Islet precursor cell (in vitro differentiated cells): ENCODE measurements at places on chromosomes 3 and 15.

DNA sequence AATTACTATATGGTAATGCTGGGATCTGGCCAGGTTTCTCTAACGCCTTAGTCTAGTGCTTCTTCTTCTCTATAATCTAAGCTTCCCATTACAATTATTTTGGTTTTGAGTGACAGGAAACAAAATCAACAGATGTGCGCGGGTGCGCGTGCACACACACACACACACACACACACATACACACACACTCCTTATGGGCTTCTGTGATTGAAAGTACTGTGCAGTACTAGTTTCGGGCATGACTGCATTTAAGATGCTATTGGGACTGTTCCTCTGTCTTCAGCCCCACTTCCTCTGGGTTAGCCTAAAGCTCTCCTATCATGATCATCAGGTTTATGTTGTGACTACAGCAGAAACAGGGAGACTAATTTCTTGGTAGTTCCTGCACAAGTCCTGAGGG, 32.2 kb downstream of the EPHB1 start:
- DNase-seq = peak; percentile 42

GRCh38 chr3:169931747-169932520, 20.6 kb downstream of the SAMD7 start:
- DNase-seq = no peak

DNA sequence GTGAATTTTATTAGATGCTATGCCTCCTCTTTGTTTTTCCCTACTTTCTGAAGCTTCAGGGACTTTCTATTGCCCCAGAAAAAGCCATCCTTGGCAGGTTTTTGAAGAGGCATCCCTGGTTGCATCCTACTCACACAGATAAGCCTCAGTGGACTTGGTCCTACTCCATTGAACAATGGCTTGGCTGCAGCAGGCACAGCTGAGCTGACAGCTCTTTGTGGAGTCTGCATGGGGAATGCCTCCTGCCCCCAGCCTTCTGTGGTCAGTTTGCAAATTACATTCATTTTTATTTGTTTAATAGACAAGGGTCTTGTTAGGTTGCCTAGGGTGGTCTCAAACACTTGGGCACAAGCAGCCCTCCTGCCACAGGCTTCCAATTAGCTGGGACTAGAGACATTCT, 69.7 kb downstream of the NPAP1 start:
- no peak for DNase-seq

DNA sequence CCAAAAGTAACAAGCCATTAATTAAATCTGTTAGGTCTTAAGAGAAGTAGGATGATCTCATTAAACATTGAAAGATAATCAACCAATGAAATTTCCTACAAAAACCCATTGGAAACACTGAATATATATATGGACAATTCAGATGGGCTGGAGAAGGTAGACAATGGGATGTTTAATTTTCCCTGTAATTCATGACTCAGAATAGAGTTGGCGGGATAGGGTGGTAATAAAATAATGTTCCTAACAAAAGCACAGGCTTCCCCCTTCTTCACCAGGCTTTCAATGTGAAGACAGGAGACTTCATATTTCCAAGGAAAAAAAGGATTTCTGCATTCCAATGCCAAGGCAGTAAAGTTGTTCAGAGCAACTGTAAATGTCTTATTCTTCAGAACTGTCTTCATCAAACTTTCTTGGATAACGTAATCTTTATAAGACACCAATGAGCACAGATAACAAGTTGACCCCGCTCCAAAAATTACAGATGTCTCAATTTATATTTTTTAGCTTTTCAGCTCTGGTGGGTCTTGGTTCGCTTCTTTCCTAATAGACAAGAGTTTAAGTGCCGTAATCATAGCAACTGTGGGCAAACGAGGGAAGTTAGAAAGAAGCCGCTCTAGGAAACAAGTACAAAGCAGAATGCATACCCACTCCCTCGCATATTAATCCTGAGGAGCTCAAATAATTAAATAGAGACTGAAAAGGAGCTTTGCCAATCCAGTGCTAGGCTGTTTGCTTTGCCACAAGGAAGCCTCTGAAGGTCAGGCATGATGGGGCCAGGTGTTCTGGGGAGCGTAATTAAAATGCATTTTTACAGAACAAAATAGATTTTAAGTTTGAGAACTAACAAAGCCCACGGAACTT, 377.0 kb downstream of the FOXP1 start:
- no peak for DNase-seq

DNA sequence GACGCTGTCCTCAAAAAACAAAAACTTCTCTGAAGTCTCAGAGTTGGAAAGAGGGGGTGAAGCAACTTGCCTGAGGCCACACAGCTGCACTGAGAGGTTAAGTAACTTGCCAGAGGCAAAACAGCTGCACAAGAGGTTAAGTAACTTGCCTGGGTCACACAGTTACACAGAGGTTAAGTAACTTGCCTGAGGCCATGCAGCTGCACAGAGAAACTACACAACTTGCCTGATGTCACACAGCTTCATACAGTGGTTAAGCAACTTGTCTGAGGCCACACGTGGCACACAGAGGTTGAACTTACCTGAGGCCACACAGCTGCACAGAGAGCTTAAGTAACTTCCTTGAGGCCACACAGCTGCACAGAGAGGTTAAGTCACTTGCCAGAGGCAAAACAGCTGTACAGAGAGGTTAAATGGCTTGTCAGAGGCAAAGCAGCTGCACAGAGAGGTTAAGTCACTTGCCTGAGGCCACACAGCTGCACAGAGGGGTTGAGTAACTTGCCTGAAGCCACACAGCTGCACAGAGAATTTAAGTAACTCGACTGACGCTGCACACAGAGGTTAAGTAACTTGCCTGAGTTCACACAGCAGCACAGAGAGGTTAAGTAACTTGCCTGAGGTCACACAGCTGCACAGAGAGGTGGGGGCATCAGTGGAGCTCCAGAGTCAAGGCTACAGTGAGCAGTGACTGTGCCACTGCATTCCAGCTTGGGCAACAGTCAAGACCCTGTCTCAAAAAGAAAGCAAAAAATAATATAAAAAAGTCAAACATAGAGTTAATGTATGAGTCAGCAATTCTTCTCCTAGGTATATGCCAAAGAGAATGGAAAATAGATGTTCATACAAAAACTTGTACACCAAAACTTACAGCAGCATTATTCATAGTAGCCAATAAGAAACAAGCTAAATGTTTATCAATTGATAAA, 12.0 kb upstream of the ACAD9 start:
- no peak for DNase-seq

GRCh38 chr3:18024715-18025114, 282.3 kb upstream of the TBC1D5 start:
- DNase-seq = no peak

DNA sequence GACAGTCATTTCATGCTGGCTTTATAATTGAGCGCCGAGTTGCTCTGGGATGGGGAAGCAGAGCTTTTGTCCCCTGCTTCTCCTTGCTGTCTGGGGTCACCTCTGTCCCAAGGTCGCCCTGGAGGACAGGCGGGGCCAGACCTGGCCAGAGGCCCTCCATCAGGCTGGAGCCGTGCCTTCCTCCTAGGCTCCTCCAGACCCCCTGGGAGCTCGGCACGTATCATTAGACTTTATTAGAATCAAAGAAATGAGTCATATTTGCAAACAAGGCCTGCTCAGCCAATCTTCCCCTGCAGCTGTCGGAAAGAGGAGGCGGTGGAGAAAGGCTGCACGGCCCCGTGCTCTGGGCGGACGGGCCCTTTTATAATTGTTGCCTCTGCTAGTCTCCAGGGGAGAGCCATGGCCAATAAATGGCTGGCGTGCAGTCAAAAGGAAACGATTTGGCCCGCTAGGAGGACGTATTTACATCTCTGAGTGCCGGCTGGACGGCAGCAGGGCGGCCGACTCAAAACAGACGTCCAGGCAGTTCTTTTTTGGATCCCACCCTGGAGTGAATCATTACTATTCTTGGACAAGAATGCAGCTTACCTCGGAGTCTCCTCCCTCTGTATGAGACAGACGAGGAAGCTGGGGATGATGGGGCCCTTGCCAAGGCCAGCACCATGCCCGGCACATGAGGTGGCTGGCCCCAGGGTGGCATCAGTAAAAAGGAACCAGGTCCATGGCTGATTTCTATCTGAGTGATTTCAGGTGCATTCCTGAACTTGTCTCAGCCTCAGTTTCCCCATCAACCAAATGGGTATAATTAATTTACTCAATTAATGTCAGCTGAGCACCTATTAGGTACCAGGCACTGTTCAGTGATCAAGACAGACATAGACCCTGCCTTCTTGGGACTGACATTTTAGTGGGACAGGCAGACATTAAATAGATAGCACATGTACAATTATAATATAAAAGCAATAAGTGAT, 50.6 kb downstream of the SLC6A6 start:
- DNase-seq = no peak

DNA sequence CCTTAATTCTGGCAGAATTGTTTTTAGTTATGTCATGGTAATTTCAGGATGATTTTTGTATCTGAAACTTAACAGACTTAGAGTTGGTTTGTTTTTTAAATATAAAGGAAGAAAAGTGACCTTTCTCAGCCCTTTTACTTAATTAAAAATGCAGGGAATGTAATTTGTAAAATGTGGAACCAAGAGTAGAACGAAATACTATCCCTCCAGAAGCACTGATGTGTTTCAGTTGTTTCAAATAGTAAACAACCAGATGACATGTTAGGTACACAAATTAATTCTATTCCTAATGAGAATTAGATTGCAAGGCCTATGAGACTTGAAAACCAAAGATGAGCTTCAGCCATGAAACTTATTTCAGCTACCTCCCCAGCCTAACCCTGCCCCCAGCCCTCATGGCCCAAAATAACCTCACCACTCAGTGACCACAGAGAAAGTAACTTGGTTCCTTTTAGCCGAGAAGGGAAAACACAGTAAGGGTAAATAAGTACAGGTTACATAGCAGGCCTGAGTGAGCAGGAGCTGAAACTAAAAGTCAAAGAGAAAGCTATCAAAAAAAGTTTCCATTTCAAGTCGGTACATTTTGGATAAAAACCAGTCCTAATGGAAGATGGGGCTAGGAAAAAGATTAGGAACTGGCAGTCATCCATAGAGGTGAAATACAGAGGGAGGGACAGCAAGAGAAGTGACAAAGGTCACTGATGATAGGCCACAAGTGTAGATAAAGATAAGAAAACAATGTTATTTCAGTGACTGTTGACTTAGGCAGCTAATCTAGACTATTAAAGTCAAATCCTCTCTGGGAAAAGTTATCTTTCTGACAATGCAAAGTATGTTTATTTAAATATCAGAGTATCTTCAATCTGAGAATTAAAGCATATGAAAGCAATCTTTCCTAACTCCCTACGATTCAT, 23.2 kb downstream of the SENP8 start:
- no peak for DNase-seq

DNA sequence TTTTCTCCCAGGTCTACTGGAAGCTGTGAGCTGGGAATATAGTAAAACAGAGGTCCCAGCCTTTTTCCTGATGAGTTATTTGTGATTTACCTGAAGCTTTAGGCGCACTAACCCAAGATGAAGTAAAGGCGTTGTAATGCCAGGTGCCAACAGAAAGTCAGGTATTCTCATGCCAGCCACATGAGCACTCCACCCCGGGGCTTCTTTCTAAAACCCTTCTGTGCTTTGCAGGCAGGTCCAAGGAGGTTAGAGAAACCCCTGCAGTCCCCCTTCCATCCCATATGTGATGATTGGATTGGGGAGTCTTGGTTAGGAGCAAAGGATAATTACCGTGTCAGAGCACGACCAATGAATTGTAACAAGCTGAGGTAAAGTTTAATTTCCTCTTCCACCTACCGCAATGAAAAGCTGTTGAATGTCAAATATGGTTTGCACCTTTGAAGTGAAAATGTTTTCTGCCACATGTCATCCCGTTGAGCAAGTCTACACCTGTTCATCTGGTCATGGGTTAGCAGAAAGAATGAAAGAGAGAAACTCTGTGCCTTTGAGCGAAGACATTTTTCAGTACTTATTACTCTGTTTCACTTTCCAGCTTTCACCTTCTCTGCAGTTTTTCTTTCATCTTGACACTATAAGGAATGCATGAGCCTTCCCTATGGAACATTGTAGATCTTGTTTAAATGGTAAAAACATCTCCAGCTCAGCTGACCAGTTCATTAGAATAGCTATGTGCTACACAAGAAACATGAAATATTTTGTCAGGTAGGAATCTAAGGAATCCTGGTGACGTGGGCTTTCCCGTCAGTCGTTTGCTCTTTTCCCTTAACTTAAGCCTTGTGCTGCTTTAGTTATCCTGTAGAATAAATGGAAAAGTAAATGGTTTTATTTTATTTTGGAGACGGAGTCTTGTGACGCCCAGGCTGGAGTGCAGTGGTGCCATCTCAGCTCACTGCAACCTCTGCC, 204.6 kb upstream of the IL12A start:
- DNase-seq = no peak

DNA sequence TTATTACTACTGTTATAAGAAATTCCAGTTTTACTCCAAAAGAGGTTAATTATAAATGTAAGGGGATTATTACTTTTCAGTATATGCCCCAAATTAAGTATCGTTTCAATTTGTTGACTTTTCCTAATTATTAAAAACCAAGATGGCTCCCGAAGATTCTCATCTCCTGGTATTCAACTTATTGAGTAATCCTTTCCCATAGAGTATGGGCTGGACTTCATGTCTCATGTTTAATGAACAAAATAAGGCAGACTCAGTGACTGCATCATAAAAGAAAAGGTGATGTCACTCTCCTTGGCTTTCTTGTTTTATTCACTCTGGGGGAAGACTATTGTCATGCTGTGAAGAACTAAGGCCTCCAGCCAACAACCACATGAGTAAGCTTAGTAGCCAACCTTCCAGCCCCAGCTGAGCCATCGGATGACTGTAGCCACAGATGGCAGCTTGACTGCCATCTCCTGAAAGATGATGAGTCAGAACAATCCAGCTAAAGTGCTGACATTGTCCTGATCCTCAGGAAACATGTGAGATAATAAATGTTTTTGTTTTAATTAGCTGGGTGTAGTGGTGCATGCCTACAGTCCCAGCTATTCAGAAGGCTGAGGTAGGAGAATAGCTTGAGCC, 17.3 kb downstream of the IGF2BP2 start:
- DNase-seq = peak; percentile 75

GRCh38 chr3:64368257-64369020, 143.2 kb upstream of the PRICKLE2 start:
- DNase-seq = peak; percentile 73

GRCh38 chr15:85869124-85869523, 74.4 kb upstream of the KLHL25 start:
- no peak for DNase-seq

DNA sequence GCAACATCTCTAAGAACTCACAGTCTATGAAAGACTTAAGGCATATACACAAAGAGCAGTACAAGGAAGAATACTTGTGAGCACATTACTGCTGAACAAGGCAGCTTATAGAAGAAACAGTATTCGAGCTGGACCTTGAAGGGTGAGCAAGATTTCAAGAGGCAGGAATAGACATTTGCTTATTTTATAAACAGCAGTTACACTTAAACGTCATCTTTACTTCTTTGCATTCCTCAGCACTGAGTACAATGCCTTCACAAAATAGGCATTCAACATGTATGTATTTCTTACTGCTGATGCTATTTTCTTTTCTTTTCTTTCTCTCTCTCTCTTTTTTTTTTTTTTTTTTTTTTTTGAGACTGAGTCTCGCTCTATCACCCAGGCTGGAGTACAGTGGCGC, 205.8 kb downstream of the ZIC4 start:
- no peak for DNase-seq

DNA sequence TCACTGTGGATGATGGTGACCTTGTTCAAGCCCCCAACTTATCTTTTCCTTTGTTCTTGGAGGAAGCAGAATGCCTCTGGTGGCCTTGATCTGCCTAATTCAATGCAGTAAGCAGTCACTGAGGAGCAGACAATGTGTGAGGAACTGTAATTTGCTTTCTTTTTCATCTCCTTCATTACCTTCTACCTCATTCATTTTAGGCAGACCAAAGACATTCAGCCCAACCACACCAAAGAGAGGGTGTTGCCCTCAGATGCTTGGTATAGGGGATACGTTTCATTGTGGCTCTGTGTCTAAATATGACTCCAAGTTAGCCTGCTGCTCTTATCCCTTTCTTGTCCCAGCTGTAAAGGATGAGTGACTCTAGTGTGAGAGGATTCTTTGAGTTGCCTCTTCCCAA, 15.3 kb downstream of the EXOSC7 start:
- no peak for DNase-seq
